ENCODE measurements at places on chromosomes 12 and 14.
A peak's percentile ranks its signal among the peaks of the same experiment; 100 is the strongest.

DNA sequence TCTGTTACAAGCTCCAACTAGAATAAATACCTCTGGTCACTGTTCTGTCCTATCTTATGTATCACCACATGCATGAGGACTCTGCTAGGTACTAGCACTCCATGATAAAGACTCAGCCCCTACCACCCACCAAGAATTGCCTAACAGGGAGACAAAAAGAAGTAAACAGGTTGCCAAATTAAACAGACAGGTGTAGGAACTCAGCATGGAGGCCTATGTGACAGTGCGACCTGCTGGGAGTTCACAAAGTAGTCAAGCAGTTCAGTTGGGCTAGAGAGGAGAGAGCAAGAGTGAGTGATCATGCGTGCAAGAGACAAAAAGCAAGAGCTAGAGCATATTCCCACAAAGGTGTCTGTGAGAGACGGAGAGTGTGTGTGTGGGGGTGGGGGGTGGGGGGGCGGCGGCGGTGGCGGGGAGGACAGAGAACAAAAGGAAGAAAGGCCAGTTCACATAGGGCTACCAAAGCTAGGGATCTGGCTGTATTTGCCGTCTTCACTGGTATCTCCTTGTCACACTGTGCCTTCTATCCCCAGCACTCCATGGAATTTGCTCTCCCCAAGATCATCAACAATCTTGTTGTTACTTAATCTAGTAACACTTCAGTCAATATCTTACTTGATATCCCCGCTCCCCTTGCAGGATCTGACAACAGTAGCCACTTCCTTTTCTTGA is 81.2 kb downstream of the SPPL3 start:
- DNase-seq = no peak

DNA sequence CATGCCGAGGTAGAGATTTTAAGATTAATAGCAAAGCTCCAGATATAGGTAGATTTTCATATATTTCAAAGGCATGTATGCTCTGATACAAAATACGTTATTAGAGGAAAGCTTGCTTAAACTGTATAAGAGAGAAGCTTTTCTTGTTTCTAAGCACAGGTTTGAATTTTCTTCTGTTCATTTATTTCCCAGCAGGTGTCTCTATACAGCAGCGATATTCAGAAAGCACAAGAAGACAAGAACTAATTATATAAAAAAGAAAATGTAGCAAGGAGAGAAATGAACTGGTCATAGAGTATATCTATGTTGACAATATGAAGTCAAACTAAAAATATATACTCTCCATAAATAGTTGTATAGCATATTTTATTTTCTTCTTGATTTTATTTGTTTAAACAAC is 307.4 kb upstream of the NOVA1 start:
- no peak for DNase-seq

DNA sequence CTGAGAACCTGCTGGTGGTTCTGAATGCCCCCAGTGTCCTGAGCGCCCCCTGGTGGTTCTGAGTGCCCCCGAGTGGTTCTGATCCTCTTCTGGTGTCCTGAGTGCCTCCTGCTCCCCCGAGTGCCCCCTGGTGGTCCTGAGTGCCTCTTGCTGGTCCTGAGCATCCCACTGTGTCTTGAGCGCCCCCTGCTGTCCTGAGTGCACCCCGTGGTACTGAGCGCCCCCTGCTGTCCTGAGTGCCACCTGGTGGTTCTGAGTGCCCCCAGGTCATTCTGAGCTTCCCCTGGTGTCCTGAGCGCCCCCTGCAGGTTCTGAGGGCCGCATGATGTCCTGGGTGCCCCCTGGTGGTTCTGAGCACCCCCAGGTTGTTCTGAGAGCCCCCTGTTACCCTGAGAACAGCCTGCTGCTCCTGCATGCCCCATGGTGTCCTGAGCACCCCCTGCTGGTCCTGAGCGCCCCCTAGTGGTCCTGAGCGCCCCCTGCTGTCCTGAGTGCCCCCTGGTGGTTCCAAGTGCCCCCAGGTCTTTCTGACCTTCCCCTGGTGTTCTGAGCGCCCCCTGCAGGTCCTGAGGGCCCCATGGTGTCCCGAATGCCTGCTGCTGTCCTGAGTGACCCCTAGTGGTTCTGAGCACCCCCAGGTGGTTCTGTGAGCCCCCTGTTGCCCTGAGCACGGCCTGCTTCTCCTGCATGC is 1165.4 kb downstream of the TMEM121 start:
- peak; percentile 79 for DNase-seq

DNA sequence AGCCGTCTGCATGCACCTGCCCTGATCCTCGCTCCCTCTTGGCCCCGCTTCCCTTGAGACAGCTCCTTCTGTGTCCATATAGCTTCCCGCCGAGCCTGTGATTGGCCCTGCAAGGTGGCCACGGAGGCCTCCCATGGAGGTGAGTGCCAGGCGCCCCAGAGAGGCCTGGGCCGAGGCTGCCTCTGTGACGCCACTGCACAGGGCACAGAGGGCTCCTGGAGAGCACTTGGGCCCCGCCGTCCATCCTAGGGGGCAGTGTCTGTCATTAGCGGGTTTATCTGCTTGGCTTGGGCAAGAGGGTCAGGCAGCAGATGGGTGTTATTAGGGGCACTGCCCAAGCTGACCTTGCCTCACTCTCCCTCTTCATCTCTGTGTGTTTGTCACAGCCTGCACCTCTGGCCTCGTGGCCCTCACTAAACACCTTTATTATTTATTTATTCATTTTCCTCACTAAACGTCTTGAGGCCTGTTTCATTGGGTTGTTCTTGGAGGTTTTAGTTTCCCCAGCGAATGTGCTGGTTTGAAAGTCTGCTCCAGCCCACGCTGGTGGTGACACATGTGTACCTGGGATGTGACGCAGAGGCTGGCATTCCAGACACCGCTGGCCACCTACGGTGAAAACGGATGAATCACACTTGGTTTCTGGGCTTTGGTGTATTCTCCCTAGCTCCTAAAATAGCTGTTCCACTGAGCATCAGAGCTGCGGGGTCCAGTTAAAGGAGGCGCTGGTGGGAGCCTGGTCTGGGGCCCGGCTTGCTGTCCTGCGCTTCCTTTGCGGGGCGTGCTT is 5.9 kb downstream of the ZFYVE21 start:
- no peak for DNase-seq

- no peak for DNase-seq
These were observed 13.8 kb downstream of the EXOC5 start for GRCh38 chr14:57254884-57255283.

DNA sequence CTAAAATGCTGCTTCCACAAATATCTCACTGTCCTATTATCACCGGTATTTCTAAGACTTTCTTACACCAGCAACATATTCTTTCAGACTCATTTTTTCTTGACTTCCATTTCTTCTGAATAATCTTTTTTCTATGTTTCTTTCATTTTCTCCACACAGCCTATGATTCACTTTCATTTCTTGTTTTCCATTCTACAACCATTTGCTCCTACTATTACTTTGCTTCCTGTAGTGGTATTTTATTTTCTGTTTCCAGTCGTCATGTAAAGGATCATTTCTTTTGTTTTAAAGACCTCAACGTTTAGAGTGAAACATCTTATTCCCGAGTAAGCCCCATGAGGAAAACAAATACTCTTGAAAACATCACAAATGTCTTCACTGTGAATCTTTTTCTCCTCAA is 182.2 kb upstream of the MDGA2 start:
- DNase-seq = no peak

GRCh38 chr12:102959391-102959790 is 1.9 kb downstream of the ASCL1 start:
- DNase-seq = no peak

- peak; percentile 66 for DNase-seq
These were observed 150.8 kb downstream of the PRKCH start for GRCh38 chr14:61472011-61472672.

DNA sequence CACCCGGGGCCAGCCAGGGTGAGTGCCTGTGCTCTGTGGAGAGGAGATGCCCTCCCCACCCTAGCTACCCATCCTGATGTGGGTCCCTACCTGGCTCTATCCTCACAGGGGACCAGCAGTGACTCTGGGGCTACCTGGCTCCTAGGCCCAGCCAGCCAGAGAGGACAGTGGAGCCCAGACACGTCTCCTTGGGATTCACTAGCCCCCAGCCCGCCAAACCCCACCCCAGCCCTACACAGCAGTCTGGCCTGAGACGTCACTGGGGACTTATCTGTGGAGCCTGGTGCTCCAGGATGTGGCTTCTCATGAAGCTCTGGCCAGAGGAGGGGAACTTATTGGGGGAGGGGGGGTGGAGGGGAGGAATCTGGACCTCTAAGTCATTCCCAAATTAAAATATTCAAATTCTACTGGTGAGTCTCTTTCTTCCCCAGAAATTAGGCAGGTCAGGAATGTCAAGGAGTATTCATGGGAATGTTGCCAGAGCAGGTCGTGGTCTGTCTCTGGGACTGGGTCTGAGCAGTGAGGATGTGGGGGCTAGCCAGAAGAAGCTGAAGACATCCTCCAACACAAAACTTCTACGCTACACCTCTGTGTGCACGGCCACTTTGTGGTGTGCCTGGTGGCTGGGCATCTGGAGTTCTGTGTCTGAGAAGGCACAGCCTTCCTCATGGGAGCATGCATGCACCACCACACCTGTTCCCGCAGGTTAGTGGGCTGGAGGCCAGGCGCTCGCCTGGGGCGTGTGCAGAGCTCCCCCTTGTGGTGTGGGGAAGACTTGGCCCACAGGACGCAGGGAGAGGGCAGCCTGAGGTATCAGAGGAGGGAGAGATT is 2.7 kb downstream of the CMTM5 start:
- DNase-seq = peak; percentile 77

- no peak for DNase-seq
These were observed 155.0 kb upstream of the TMEM132C start for GRCh38 chr12:128111951-128112350.

DNA sequence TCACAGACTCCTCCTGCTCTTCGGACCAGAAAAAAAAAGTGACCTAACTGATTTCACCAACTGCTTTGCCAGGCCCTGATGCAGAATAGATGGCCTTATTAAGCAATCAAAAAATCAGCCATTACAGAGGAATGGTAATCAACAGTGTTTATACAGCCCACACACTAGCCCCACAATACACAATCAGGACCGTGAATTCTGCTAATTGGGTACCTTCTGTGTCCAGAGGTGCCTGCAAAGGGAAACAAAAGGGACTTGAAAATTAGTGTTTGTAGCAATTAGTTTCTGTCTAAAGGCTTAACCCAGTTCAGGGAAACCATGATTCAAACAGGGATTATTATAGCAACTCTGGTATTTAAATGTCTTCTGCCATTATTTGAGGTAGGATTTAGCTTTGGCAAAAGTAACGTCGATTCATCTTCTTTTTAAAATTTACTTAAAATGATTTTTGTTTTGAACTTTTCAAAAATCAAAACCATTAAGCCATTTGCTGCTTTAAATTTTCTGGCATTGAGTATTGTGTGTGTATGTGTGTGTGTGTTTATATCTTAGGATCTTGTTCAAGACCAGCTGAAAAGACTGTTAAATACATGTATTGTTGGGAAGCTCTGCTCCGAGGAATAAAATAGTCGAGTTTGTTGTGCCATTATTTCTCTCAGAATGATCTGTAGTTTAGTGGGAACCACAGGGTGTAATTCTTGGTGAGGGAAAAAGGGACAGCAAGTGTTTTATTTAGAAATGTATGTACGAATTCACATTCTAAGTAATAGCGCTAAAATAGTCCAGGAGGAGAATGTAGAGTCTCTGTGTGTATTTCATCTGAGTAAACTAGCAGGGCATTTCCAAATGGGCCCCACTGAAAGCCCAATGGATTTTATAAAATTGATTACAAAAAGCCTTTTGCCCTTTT is 156.1 kb downstream of the PTCSC3 start:
- no peak for DNase-seq

GRCh38 chr14:96893966-96894622 is 96.9 kb downstream of the VRK1 start:
- DNase-seq = no peak

DNA sequence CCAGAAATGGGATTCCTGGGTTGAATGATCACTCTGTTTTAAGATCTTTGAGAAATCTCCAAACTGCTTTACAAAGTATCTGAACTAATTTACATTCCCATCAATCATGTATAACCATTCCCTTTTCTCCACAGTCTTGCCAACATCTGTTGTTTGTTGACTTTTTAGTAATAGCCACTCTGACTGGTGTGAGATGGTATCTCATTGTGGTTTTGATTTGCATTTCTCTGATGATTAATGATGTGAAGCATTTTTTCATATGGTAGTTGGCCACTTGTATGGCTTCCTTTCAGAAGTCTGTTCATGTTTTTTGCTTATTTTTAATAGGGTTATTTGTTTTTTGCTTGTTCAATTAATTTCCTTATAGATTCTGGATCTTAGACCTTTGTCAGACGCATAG is 211.8 kb upstream of the AVPR1A start:
- no peak for DNase-seq

- peak; percentile 23 for DNase-seq
These were observed 180.8 kb downstream of the C12orf50 start for GRCh38 chr12:87848248-87848868.

- no peak for DNase-seq
These were observed 4.1 kb downstream of the OTX2 start for GRCh38 chr14:56805992-56806727.

DNA sequence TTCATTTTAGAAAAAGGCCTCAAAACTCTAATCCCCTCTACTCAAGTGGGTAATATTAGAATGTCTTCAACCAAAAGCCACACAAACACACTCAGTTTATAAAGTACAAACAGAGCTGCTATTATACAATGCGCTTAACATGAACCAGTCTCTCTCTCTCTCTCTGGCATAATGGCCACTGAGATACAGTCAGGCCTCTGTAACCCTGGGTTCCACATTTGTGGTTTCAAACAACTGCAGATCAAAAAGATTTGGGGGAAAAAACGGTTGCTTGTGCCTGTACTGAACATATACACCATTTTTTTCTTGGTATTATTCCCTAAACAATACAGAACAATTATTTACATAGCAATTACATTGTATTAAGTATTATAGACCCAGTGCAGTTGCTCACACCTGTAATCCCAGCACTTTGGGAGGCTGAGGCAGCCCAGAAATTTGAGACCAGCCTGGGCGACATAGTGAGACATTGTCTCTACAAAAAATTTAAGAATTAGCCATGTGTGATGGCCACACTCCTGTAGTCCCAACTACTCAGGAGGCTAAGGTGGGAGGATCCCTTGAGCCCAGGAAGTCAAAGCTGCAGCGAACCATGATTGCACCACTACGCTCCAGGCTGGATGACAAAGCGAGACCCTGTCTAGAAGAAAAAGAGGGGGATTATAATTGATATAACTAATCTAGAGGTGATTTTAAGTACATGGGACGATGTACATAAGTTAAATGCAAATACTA is 5.6 kb downstream of the SLC11A2 start:
- no peak for DNase-seq

- DNase-seq = no peak
These were observed 103.7 kb upstream of the PDE3A start for GRCh38 chr12:20264608-20265114.

DNA sequence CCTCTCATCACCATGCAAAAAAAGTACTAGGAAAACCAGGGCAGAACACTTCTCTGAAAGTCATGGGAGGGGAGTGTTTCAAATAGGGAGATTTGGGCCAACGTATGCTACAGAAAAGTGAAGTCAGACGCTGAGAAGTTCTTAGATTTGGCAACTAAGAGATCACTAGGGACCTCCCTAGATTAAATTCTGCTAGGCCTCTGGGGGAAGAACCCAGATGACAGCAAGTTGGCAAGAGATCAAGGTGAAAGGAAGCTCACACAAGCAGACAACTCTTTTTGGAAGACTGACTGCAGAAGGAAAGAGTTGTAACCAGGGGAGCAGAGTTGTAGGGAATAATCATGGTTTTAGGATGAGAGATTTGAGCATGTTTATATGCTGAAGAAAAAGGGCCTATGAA is 20.7 kb downstream of the IQSEC3 start:
- DNase-seq = no peak

GRCh38 chr12:75439048-75439447 is 41.5 kb upstream of the GLIPR1 start:
- DNase-seq = no peak

GRCh38 chr12:121090586-121091514 is 41.8 kb upstream of the P2RX7 start:
- no peak for DNase-seq

- no peak for DNase-seq
These were observed 242.2 kb downstream of the DPF3 start for GRCh38 chr14:72651714-72652113.
